ENCODE measurements at places on chromosomes 1 and 21.

- DNase-seq, result no peak
These were observed 202.7 kb upstream of the FOXD3 start for GRCh38 chr1:63119575-63120155.

DNA sequence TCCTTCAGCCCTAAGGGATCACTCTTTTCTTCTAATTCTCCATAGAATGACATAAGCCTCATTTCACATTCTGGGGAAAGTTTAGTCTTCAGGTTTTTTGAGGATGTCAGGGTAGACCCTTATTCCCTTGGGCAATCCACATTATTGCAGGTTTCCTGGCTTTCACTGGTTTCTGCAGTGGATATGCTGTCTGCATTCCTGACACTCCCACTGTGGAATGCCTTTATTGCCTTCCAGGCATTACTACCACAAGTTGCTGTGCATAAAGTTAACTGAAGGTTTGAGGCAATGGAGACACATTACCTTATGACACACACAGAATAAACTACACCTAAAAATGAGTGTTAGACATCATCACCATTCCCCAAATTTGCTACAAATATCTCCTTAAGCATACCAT, 12.7 kb downstream of the FASLG start:
- DNase-seq, result no peak

DNA sequence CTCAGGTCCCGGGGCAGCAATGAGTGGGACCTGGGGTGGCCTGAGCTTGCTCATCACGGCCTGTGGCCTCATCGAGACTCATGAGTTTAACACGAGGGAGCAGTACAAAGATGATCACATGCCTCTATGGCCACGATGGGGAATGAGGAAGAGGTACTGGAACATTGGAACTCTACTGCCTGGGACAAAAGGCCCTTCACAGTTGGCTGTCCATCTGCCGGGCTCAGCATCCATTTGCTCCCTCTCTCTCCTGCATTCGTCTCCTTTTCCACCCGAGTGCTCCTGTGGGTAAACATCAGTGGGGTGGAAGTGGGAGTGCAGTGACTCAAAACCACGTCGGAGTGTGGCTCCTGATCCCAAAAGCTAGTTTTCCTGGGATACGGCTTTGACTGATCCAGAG, 124.9 kb downstream of the KAZN start:
- DNase-seq, result no peak

- DNase-seq, result no peak
These were observed 2.5 kb downstream of the DISC1 start for GRCh38 chr1:231629132-231629531.

GRCh38 chr1:117608115-117608615, 2.3 kb downstream of the TENT5C start:
- no peak for DNase-seq

DNA sequence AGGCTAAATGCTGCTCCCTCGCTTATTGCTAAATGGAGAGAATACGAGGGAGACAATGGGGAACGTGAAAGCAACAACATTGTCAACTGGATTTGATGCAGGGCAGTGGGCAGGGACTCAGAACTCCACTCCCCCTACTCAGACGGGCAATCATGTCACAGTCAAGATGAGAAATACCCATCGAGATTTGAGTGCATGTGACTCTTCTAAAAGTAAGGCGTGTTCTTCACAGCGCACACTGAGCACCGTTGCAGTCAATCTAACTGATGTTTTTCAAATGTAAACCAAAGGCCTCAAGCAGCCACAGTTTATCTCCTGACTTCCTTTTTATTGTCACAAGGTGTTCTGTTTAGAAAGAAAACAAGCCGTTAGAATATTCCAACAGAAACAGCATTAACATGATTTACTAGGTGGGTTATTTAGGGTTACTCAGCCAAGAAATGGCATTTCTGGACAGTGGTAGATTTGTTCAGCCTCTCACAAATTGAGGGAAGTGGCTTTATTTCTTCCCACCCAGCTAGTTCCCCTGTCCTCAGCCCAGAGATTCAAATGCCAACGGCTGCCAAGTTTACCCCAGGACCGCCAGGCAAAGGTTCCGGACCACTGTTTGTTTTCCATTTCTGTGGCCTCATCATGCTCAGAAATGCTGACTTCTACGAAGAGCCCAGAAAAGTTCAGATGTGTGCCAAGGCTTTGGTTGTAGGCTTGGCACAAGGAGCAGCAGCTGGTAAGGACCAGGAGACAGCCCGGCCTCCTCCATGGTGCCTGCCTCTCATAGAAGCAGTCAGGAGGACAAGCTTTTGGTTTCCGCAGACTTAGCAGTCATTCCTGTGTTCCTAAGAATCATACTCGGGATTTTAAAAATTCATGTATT, 171.4 kb downstream of the KIF26B start:
- DNase-seq, result no peak

- DNase-seq, result no peak
These were observed 154.1 kb upstream of the ETV3 start for GRCh38 chr1:157292302-157292701.

- DNase-seq, result no peak
These were observed 15.9 kb downstream of the SMIM12 start for GRCh38 chr1:34843392-34844251.

DNA sequence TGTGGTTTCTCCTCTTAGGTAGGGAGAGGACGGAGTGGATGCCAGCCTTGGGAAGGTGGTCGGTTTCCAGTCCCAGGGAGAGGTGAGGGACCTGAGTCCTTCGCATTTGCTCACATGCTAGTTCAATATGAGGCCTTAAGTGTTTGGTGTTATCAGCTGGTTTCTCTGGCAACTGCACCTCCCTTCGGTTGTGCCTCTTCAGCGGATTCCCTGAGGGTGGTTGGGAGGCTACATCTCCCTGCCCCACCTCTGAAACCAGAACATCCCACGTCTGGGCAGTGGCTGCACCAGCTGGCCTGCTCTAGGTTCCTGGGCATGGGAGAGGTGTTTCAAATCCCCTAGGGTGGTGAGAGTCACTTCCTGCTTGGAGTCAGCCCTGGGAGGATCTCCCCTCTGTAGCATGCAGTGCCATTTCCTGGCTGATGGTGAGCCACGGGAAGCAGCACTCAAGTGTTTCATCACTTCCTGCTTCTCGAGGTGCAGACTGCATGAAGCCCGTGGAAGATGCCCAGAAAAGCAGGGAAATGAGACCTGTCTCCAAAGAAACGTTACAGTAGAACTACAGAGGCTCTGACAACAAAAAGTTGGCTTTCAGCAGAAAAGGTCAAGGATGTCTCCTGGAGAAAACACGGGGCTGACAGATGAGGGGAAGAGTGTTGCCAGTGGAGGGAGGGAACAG, 4.5 kb downstream of the TMEM125 start:
- DNase-seq, result no peak

GRCh38 chr1:4973341-4973740, 318.9 kb downstream of the AJAP1 start:
- DNase-seq, result no peak

DNA sequence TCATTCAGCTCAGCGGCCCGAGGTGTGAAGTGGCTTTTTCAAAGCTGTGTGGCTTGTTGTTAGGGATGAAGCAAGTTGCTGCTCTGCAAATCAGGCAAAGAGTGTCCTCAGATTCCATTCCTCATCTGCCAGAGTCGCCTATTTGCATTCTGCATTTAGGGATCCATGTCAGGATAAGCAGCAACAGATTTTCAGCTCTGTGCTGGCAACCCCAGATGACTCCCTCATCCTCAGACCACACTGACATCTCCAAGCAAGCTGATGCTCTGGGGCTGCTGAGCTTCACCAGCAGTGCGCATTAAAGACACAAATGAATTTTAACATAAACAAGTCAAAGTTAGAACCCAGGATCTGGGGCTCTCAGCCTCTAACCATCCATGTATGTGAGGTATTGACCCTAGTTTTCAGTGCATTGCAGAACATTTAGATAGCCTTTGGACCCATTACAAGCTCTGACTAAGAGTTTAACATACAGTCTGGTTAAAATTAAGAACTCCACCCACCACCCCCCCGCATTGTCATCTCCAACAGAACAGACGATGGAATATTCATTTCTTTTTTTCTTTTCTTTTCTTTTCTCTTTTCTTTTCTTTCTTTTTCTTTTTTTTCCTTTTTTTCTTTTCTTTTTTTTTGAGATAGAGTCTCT, 10.9 kb downstream of the CFAP107 start:
- DNase-seq, result no peak

- DNase-seq, result no peak
These were observed 21.7 kb downstream of the ATP5PO start for GRCh38 chr21:33893917-33894316.

- DNase-seq, result peak; percentile 2
These were observed 437.7 kb upstream of the OLFM3 start for GRCh38 chr1:102434421-102434820.

DNA sequence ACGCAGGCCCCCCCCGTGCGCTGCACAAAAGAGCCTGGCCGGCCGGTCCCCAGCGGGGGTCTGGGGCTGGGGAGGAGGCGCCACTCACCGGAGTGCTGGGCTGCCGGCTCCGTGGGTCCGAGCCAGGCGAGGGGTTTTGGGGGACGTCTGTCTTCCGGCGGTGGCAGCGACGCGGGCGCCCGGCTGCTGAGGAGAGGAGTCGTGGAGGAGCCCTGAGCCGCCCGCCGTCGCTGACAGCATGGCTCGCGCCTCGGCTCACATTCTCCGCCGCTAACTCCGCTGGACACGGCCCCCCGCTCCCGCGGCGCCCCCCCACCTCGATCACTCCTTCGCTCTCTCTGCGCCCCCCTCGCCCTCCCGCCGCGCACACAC, 649 bp downstream of the AHDC1 start:
- no peak for DNase-seq

DNA sequence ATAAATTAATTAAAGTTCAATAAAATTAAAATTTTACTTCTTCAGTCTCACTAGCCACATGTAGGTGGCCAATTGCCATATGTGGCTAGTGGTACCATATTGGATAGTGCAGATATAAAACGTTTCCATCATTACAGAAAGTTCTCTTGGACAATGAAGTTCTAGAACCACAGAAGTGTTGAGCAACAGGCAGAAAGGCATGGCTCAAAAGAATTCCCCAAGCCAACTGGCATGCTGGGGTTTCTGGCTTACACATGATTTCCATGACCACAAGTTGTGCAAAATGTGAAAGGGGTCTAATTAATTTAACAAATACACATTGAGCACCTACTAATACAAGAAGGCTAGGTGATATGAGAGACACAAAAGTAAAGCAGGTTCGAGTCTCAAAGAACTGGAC, 72.2 kb upstream of the CDC42BPA start:
- no peak for DNase-seq

GRCh38 chr1:113976609-113977278, 2.5 kb upstream of the OLFML3 start:
- DNase-seq, result no peak

GRCh38 chr21:42303443-42303842, 11.8 kb downstream of the TFF3 start:
- no peak for DNase-seq

DNA sequence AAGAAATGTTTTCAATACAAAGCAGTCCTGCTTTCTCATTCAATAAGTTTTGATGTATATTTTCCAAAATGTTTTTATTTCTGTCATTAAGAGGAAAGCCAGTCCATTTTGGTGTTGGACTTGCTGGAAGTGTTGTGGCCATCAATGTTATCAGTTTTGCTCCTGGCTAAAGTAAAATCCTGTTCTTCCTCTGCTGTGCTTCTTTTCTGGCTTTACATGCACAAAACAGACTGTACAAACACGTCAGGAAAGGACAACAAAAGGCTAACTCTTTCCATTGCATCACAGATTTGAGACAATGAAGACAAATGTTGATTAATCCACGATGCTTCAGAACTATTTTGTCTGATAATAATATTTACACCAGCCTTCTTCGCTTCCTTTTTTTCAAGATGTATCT, 735.4 kb downstream of the LTN1 start:
- no peak for DNase-seq

- DNase-seq, result no peak
These were observed 20.0 kb upstream of the RD3 start for GRCh38 chr1:211511947-211512346.

DNA sequence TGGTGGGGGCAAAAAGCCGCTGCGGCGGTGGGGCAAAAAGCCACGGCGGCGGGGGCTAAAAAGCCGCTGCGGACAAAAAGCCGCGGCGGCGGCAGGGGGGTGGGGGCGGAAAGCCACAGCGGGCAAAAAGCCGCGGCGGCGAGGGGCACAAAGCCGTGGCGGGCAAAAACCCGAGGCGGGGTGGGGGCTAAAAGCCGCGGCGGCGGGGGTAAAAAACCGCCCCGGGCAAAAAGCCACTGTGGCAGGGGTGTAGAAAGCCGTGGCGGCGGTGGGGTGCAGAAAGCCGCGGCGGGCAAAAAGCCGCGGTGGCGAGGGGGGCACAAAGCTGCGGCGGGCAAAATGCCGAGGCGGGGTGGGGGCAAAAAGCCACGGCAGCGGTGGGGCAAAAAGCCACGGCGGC, 3901.8 kb downstream of the SRGAP2C start:
- no peak for DNase-seq

DNA sequence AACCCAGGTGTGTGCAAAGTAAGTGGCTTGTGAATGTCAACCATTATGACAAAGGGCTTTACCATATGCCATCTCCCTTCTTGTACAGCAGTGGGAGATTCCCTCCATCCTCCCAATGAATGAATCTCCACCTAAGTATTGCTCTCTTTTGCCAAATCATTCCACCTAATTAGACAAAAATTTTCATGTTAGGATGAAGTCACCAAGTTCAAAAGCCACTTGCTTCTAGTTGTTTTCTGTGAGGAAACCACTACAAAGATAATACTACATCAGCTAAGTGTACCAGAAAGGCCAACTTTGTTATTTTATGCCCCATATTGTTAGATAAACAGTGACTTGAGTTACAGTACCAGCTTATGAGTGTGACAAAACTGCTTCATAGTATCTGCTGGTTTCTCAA, 34.3 kb downstream of the FAM78B start:
- DNase-seq, result no peak

- no peak for DNase-seq
These were observed 15.1 kb downstream of the PSRC1 start for GRCh38 chr1:109267743-109268300.

DNA sequence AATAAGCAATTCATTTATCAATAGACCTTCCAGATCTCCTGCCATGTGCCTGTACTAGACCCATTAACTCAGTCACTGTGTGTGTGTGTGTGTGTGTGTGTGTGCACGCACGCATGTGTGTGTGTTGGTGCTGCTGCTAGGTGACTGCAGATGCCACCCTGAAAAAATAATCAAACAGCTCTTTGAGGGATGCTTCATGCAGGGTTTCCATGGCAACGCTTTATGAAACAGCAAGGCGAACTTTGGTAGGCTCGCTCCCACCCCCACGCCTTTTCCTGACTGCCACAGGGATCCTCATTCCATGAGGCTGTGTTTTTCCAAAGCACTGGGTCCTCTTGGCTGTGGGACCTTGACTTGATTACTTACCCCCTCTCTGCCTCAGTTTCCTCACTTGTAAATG, 94.0 kb downstream of the HMGB4 start:
- no peak for DNase-seq

DNA sequence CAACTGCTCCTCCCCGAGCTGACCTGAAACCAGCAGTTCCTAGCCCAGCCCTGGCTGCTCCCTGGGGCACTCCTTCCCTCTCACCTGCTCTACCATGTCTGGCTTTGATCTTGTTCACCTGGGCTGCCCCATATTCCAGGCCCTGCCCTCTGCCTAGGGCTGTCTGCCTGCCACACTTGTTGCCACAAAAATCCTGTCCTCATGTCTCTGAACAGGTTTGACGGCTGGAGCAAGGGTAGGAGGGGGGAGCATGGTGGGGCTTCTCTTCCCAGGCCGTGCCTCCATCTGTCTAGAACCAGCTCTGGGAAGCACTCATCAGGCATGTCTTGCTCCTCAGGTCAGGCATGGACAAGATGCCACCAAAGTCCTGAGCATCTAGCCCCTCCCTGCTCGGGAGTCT, 44.3 kb upstream of the WNT2B start:
- no peak for DNase-seq
